NCI-H69 (cell line): ENCODE measurements at places on chromosomes 7 and 10.
A peak's percentile ranks its signal among the peaks of the same experiment; 100 is the strongest.

- peak; percentile 3 for DNase-seq
Observed at GRCh38 chr10:88131511-88132139, 268.2 kb downstream of the PTEN start.

GRCh38 chr7:66296557-66296956 lies 91.4 kb downstream of the TPST1 start:
- DNase-seq, result no peak

DNA sequence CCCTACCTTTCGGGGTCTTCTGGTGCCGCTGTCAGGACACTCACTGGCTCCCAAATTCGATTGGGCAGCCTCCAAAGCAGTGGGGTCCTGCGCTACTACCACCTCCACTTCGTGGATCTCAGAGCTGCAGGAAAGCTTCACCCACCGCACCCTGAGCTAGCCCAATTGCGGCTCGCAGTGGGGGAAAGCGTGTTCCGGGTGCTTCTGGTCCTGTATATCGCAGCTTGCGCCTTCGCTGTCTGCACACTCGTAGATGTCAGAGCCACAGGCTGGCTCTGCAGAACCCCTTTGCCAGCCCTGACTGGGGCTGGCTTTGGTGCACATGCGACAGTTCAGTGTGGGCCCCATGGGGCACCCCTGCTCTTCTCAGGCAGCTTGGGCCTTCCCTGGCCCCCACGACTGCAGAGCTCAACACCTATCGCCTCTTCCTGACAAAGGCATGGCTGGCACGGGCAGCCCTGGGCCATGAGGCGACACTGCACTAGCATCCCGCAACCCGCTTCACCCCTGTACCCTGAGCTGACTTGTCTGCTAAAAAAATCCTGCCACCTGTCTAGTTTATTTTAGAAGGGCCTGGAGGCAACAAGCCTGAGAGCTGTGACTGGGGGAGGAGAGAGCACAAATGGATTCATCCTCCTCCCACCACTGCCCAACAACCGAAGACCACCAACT lies 78.7 kb upstream of the ABI1 start:
- no peak for DNase-seq

DNA sequence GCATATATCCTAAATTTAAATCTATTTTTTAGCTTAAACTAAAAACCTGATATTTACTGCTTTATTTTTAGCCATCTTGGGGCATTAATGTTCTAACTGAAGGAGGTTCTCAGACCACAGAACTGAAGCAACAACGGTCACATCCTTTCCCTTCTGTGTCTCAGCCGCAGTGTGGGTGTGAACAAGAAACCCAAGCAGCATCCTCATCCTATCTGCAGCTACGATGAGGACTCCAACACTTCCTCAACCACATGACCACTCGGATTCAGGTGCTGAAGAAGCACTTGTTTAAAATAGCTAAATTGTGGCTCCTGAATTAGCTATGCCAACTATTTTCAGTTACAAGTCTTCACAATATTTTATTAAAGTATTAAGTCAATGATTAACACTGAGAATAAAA lies 5.3 kb downstream of the ESYT2 start:
- DNase-seq, result no peak

DNA sequence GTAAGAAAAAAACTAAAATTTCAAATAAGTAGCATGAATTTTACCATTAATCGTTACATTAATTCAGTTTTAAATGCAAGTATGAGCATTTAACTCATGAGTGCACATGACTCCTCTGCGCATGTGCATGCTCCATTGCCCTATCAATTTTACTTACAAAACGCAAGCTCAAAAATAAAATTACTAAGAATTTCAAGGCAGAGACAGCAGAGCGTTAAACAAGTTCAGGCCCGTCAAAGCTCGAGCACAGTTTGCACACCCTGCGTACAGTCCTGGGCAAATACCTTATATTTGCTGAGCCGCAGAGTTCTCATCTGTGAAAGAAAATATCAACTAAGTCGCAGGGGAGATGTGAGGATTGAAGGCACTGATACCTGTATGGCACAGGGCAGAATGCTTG lies 373.6 kb downstream of the BBS9 start:
- DNase-seq, result no peak

DNA sequence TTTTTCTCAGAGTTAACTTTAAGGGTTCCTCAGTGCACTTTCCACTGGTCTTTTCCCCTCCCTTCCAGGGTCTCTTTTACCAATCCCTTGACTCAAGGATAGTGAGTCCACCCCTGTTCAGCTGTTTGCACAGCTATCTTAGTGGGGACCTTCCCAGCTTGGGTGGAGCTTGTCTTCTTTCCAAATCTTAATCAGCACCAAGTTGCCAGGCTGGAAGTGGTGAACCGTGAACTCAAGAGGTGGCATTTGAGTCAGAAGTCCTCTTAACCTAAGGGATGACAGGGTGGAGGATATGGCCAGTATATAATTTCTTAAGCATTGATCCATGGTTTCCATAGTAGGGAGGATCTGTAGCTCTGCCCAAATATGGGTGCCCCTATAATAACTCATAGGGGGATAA lies 25.0 kb downstream of the MAPK8 start:
- no peak for DNase-seq

DNA sequence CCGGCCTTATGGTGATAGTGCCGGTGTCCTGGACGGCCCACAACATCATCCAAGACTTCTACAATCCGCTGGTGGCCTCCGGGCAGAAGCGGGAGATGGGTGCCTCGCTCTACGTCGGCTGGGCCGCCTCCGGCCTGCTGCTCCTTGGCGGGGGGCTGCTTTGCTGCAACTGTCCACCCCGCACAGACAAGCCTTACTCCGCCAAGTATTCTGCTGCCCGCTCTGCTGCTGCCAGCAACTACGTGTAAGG lies 713 bp downstream of the CLDN4 start:
- DNase-seq, result no peak

DNA sequence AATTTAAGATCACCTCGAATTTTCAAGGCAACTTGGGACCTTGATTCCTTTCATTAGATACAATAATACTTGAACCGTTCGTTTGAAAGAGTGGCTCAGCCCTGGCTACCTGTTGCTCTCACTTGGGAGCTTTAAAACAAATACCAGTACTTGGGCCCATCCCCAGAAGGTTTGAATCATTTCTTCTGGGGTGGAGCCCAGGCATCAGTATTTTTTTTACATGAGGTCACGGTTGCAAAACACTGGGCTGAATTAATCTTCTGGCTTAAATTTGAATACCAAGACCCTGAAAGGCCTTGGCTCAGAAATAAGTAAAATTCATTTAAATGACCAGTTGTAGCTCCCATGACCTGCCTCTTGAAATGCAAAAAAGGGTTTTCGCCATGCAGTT lies 214.9 kb downstream of the CREB5 start:
- DNase-seq, result no peak

- DNase-seq, result peak; percentile 28
Observed at GRCh38 chr7:87474533-87475358, 734 bp downstream of the ABCB4 start.

- DNase-seq, result no peak
Observed at GRCh38 chr10:118961436-118961835, 68.1 kb upstream of the NANOS1 start.

DNA sequence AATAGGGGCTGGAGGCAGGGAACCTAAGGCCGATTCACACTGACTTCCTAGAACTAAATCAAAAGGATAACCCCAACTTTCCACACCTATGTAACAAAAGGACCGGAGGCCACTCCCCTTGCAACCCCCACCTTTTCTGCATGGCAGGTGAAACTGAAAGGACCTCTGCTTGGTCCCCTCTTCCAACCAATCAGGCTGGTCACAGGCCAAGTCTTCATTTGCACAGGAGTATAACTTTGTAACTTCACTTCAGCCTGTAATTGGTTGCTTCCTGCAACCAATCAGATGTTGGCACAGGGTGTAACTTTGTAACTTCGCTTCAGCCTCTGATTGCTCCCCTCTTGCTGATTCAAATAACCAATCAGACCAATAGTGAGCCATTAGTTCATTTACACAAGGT lies 190.0 kb downstream of the FAM107B start:
- DNase-seq, result no peak

DNA sequence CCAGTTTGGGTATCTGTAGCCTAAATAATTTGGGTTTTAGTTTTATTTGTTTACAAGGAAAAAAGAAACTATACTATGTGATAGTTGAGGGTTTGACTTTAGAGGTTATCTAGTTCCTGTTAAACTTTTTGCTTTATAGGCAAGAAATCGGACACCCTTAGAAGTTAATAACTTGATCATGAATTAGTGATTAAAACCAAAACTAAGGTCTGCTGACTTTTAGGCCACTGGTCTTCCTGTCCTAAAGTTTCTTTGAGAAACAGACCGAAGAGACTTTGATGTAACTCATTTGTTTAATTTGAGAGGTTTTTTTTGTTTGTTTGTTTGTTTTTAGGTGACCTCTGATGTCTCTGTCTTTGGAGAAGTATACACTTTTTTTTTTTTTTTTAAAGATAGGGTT lies 59.7 kb downstream of the PHTF2 start:
- no peak for DNase-seq

- no peak for DNase-seq
Observed at GRCh38 chr10:22690158-22690557, 24.2 kb downstream of the PIP4K2A start.

DNA sequence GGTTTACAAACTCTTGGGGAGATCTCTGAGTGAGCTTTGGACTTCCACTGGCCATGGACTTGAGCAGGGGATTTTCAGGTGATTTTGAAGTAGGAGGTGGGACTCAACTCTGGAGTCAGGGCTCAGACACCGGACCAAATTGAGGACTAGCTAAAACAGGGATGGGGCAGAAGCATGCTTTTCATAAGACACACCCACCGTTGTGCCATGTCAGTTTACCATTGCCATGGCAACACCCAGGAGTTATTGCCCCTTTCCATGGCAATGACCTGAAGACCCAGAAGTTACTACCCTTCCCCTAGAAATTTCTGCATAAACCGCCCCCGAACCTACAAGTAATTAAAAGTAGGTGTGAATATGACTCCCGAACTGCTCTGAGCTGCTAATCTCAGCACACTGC lies 320.7 kb downstream of the GRID1 start:
- DNase-seq, result no peak

GRCh38 chr7:33836797-33837355 lies 68.5 kb upstream of the BMPER start:
- DNase-seq, result peak; percentile 45

DNA sequence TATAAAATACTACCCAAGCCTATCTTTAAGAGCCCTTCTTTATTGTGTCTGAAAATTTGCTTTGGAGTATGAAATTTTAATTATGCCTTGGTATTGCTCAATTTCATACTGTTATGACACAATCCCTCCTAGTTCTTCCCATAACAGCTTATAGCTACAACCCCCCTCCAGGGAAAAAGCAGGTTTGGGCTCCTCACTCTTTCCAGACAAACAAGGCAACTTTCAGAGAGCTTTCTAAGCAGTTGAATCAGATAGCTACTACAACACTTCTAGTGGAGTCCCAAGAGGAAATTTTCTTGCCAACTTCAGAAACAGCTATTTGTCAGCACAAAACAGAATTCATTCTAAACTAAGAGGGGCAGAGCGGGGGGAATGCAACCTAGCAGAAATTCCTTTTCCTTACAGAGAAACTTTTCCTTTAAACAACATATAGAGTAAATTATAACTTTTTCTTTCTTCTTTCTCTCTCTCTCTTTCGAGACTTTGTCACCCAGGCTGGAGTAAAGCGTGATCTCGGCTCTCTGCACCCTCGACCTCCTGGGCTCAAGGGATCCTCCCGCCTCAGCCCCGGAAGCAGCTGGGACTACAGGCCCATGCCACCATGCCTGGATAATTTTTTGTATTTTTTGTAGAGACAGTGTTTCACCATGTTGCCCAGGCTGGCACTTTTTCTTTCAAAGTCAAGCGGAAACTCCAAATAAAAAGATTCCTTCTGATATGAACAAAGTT lies 26.0 kb upstream of the JMJD1C start:
- DNase-seq, result no peak

GRCh38 chr7:155449869-155450557 lies 7.9 kb upstream of the EN2 start:
- no peak for DNase-seq

DNA sequence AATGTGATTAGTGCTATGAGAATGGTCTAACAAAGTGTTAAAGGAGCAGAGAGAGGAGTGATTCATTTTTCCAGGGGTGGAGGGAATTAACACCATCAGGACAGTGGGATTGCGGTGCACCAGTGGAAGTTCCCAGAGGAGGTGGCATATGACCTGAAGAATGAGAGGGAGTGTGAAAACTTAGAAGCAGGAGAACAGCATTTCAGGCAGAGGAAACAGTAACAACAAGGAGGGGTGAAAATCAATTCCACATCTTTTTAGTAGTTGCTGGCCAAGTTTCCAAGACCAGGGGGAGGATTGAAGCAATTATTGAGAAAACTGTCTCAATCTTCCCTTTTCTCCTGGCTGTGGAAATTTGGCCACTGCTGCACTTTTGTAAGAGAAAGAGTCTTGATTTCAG lies 23.7 kb upstream of the CCDC172 start:
- no peak for DNase-seq

DNA sequence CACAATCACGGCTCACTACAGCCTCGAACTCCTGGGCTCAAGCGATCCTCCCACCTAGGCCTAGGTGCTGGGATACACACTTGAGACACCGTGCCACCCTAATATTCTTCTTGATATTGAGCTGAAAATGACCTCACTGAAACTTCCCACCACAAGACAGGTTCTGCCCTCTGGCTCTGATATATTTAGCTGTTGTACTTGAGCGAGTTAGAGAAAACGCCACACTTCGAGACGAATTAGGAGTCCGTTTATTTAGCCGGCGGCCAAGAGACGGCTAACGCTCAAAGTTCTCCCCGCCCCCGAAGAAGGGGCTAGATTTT lies 17.9 kb downstream of the ZC3HAV1 start:
- no peak for DNase-seq

DNA sequence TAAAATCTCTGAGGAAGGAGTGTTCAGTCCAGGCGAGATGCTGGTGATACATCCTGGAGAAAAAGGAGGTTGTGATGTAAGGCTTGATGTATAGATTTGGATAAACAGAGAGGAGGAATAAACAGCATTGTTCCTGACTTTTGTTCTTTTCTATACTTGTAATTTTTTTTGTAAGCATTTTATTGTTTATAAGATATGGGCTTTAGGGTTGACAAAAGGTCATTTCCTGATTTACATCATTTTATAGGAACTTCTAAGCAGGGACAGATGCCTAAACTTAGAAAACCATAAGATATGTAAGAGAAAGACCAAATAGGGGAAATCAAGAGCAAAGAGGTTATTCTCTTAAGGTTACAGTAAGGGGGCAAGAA lies 16.7 kb upstream of the SLC26A4 start:
- DNase-seq, result no peak

DNA sequence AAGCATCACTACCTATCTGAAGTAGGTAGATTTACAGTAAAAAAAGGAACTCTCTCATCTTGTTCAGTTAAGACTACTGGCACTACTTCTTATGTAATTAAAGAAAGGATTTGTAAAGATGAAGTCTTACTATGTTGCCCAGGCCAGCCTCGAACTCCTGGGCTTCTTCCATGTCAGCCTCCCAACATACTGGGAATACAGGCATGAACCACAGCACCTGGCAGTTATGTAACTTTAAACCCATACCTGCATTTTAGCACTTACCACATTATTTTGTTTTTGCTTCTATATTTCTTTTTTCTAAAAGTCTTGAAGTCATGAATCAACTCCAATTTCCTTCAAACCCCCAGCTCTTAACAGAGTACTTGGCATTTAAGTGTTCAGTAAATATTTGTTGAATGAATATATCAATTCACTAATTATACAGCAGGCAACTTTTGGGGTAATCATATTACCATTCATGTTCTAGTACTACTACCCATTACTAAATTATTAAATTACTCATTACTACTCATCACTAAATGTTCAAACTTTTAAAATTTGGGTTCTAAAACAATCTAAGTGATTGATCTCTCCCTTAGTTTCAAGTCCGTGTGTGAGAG lies 31.6 kb upstream of the CCDC71L start:
- peak; percentile 77 for DNase-seq

GRCh38 chr7:71705217-71705616 lies 573.3 kb downstream of the GALNT17 start:
- DNase-seq, result no peak

- no peak for DNase-seq
Observed at GRCh38 chr10:35355971-35356724, 19.8 kb downstream of the CCNY start.
